ENCODE measurements at places on chromosomes 1 and 21.

DNA sequence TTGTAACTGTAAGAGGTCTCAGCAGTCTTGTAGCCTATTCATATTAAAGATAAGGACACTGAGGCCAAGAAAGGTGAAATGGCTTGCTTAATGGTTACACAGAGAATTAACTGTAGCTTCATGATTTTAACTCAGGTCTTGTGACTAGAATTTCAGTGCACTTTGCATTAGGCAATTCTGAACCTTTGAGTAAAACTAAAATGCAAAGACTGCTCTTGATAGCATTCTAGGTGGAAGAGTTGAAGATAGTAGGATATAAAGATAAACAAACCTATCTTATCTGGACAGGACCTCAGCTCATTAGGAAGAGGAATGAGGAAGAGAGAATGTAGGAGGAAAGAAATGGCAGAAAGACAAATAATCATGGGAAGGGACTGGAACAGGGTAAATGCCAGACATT, 68.6 kb upstream of the RGL1 start:
- DNase-seq = no peak

DNA sequence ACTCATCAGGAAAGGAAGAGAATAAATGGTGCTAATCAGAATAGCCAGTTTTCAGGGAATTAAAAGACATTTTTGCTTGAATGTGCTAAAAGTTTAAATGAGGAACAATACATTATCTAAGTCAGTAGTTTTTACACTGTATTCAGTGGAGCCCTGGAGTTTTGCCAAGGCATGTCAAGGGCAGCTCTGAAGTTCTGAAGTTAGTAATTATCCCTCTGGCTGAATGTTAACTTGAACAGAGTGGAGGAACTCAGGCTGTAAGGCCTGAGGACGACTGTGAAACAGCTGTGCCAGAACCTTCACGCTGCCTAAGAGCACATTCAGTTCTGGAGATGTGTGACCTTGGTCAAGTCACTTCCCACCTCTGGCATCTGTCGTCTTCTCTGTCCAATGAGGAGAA, 68.1 kb downstream of the EDEM3 start:
- DNase-seq = no peak

DNA sequence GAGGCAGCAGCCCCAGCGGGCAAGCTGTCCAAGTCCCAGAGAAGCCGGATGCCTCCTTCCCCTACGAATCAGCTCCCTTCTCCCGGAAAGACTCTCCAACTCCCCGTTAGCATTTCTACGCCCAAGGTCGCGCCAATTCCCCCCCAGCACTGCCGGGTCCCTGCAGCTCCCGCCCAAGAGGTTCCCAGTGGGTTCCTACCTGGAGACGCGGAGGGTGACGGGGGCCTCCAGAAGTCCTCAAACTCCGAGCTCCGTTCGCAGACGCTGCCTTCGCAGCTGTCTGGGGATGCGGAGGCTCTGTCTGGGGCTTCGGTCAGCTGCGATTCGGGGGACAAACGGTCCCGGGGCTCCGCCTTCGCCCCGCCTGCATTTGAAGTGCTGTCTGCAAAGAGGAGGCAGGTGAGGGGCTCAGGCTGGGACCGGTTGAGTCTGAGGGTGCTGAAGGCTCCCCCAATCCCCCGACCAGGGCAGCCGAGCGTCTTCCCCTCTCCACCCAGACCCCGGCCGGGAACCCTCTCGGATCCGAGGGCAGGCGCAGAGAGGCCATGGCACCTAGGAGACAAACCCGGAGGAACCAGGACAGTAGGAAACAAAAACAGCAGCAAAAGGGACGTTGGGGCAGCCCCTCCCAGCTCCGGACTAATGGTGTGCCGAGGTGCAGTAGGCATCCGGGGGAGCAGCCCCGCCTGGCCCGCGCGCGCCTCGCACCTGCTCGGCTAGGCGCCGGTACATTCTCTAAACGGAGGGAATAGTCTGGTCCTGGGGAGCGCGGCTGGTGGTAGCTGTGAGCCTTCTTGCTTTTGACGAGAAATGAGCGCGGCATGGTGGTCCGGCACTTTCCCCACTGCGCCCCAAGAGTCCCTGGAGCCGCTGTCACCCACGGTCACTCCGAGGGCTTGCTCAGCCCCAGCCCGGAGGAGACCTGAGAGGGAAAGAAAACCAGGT, 3.8 kb downstream of the GFI1 start:
- DNase-seq = no peak

GRCh38 chr1:35657851-35658250, 16.5 kb upstream of the PSMB2 start:
- DNase-seq = no peak

DNA sequence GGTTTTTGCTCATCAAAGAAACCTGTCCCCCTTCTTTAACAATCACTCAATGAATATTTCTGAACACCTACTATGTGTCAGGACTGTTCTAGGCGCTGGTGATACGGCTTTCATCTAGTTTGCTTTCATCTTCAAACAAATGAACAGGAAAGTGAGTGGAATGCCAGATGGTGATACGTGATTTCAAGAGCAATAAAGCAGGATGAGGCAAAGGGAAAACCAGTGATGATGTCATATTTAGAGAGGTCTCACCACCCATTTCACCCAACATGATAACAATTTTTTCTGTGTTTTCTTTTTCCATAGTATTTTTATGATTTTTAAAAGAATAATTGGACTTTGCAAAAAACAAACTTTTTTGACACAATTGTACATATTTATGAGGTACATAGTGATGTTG, 11.3 kb upstream of the SLC6A17 start:
- DNase-seq = no peak

- DNase-seq = no peak
Measured at GRCh38 chr1:204572923-204573922, 57.0 kb downstream of the MDM4 start.

- DNase-seq = no peak
Measured at GRCh38 chr1:199279067-199279466, 640.2 kb downstream of the PTPRC start.

GRCh38 chr1:53147174-53147573, 4.7 kb upstream of the SLC1A7 start:
- DNase-seq = no peak

- no peak for DNase-seq
Measured at GRCh38 chr1:204616641-204617040, 68.9 kb downstream of the LRRN2 start.

DNA sequence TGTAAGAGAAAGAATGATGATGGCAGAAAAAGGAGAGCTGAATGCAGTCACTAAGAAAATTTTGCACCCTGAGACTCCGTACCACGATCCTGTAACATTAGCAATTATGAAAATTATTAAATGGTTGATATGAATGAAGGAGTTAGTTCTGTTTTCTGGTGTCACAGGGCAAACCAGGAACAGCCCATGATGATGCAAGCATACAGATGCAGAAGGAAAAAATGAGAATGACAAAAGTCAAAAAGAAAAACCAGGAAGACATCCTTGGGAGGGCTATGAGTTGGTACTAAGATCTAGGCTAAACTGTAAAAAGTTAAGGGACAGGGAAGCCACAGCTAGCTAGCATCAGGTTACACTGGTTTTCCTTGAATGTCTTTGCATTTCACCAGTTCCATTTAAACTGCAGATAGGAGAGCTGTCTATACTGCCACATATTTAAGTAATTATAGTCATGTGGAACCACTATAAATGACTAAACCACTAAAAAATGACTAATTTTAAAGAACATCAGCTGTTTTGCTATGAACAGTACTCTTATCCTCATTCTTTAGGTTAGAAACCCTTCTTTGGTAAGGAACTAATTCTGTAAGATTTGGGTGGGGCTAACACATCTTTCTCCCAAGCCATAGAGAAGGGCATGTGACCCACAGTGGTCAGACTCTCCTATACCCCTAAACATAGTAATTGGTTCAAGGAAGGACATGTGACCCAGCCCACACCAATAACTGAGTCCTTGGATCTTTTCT, 11.4 kb downstream of the DOCK7 start:
- no peak for DNase-seq

- no peak for DNase-seq
Measured at GRCh38 chr1:75067975-75068374, 66.2 kb upstream of the LHX8 start.

DNA sequence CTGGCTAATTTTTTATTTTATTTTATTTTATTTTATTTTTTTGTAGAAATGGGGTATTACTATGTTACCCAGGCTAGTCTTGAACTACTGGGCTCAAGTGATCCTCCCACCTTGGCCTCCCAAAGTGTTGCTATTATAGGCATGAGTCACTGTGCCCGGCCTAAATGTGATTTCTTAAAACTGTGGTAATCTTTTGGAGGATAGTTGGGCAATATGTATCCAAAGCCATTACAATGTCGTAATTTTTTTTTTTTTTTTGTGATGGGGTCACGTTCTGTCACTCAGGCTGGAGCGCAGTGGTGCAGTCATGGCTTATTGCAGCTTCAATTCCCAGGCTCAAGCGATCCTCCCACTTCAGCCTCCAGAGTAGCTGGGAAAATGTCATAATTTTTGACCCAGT, 14.2 kb downstream of the ETV3L start:
- no peak for DNase-seq

GRCh38 chr21:25220954-25221353, 386.3 kb downstream of the MRPL39 start:
- DNase-seq = no peak

DNA sequence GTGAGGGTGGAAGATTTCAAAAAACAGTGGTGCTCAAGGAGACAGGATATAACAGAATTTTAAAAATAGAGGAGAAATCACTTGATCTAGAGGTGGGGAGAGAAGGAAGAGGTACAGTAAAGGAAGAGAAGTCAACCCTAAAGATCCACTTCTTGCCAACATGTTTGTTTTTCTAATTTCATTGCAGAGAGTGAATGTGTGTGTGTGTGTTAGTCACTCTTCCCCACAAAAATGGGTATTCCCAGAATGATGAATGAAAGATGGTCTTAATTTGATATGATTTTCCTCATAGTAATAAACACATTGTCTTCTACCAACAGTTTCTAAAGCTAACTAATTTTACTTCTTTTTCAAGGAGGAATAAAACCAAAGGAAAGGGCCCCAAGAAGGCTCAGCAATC, 74.2 kb upstream of the NGF start:
- DNase-seq = no peak

DNA sequence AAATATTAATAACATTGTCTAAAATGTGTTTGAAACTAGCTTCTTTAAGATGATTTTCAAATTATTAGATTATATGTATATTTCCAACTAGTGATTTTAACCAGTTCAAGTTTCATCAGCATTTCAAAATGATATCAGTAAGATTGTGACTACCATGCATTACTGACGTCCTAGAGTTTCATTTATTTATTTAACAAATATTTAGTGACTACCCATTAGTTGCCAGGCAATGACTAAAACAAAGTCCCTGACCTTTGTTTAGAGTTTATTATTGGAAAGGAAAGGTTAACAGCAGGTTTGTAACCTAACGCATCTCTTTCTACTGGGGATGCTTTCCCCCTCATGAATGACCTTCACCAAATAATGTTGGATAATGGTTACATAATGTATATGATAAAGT, 7.6 kb upstream of the C4BPB start:
- no peak for DNase-seq

GRCh38 chr1:157932069-157932468, 61.4 kb upstream of the KIRREL1 start:
- DNase-seq = no peak

- DNase-seq = no peak
Measured at GRCh38 chr1:180627411-180627810, 4.4 kb upstream of the XPR1 start.
